ENCODE measurements at places on chromosomes 4 and X.

- no peak for DNase-seq
Observed at GRCh38 chrX:27132862-27133261, 330.3 kb downstream of the PPP4R3C start.

- DNase-seq, result no peak
Observed at GRCh38 chrX:18799911-18800310, 92.5 kb downstream of the PPEF1 start.

GRCh38 chr4:125734504-125734903 is 419.7 kb downstream of the FAT4 start:
- DNase-seq, result no peak

DNA sequence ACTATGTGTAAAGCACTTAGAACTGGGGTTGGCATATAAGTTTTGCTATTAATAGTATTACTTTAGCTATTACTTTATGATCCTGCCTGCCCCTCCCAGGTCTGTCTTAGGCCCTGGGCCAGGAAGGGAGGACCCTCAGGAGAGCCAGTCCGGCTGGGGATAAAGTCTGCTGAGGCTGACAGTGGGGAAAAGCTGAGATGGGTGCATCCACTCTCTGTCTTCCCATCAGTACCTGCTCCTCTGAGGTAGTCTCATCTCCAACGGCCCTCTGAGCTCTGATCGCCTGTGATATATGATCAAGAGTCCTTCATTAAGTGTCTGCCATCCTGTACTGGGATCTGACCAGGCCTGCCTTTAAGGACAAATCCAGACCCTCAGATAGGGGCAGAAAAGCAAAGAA is 156.5 kb upstream of the PJA1 start:
- no peak for DNase-seq

- DNase-seq, result no peak
Observed at GRCh38 chr4:37872310-37872988, 18.4 kb upstream of the TBC1D1 start.

DNA sequence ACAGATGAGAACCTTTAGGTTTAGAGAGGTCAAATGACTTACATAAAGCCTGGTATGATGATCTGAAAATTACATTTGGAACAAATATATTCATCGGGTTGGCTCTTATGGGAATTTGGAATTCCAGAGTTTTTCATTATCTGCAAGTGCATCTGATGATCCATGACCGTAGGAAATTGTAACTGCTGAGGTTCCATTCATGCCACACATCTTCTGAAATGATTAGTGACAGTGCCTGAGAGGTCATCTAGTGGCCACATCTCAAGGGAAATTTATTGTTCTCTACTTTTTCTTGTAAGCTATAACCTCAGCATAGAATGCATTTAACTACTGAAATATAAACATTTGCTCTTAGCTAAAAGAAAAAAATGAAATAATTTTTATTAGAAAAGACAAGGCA is 105.8 kb upstream of the NWD2 start:
- no peak for DNase-seq

DNA sequence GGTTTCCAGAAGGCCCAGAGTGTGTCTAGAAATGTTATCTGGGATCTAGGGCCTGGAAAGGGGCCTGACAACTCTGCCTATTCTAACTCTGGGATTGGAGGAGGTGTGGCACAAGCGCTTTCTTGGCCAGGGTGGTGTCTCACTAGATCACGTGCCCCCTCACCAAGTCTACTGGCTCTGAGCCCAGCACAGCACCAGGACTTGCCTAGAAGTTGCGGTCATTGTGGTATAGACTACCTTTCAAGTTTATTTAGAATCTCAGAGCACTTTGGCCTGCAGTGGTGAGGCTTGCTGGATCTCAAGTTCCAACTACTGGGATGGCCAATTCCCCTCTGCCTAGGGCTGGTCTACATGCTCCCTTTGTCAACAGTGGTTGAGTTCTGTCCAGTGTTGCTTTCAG is 223.3 kb upstream of the MAGEB2 start:
- no peak for DNase-seq
